HT-29 (cell line): ENCODE measurements at places on chromosomes 5 and 9. TPM values are rescaled to one million over a fixed set of nuclear protein-coding genes. Genes with fewer than 3 reads are reported as not detected.

- DNase-seq: no peak
These were observed 782.8 kb upstream of the NUDT12 start for GRCh38 chr5:104345222-104346016.

GRCh38 chr5:174120401-174121005 lies 75.0 kb downstream of the NSG2 start:
- DNase-seq: no peak

- DNase-seq: no peak
These were observed 73.1 kb upstream of the FST start for GRCh38 chr5:53407373-53407772.

- no peak for DNase-seq
These were observed 408.9 kb upstream of the DMAC1 start for GRCh38 chr9:8208465-8208864.

GRCh38 chr9:137205126-137206069 lies at the start of the genes NDOR1 and TMEM203:
Gene NDOR1, plus strand, starts transcription at chr9:137205700. Its CDS starts 78 bp downstream, at chr9:137205778.
Gene TMEM203, minus strand, starts transcription at chr9:137205648. Its CDS starts 234 bp downstream, at chr9:137205414.
- DNase-seq: peak; percentile 85

DNA sequence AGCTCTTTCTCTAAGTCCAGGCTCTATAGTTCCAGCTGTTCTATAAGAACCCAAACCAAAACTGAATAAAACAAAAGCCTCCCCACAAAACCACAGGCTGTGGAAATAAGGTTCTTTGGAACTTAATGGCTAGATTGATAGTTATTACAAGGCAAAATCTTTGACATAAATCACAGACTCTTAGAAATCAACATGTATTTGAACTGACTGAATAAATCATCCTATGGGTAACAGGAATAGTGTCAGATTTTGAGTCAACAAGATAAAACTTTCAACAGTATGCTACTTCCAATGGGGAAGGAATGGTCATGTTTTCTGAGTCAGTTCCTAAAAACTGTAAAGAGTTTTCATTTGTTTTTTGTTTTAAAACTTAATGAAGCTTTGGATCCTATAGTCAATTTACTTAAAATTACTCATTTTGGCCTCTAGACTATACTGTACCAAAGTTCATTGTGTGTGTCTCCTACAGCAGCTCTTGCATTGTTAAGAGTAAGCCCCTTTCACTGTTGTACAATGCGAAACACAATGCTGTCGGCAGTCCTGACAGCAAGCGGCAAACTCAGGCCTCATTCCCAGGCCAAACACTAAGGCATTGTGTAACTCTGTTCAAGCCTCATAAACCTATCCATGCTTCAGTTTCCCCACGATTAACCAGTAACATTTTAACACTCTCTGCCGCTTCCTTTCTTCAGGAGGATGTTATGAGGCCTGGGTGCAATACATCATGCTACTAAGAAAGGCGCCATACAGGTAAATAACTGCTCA lies 134.1 kb downstream of the ARL15 start:
- no peak for DNase-seq

DNA sequence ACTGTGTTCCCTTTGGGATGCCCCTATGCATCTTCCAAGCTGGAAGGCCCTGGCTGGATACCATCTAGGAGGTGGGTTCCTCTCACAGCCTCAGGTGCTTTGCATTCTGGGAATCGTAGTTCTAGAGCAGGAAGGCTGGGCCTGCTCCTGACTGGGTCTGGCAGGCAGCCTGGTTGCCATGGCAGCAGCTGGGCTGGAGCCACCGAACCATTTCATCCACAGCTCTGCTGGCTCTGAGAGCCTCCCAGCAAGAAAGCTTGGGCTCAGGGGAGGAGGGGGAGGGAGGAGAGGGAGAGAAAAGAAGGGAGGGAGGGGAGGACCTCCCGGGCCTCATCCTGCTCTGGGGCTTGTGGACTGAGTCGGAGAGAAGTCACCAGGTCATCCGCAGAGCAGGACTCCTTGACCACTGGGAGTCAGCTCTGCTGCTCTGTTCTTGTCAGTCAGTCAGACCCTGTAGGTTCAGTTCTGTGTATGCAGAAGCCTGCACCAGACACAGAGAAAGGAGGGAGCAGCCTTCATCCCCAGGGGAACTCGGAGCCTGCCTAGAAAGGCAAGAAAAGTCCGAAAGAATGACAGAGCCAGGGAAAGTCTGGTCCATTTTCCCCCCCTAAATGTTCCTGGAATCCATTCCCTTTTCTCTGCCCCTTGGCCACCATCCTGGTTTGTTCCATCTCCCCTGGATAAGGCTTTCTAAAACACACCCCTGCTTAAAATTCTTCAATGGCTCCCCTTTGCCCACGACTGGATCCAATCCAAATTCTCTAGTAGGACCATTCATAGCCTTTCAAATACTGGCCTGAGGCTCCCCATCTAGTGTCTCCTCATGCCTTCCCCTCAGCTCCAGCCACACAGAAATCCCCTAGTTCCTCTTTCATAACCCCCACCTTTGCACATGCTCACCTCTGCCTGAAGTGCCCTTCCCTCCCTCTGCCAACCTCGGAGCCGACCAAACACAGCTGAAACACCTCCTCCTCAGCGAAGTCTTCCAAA lies 65.4 kb upstream of the ARAP3 start:
- peak; percentile 49 for DNase-seq

DNA sequence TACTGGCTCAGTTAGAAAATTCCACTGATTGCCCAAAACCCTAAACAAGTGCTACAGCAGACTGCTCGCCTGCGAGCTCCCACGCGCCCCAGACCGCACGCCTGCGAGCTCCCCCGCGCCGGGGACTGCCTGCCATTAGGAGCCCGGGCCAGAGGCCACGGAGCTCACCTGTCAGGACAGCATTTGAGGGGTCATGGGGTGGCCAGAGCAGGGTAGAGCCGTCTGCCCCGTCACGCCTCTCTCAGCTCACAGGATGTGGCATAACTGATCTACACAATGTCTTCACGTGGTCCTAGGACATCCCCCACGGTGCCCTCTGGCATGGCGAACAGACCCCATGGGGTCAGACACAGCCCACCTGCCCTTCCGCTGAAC lies 29.1 kb upstream of the LRRC14B start:
- no peak for DNase-seq

DNA sequence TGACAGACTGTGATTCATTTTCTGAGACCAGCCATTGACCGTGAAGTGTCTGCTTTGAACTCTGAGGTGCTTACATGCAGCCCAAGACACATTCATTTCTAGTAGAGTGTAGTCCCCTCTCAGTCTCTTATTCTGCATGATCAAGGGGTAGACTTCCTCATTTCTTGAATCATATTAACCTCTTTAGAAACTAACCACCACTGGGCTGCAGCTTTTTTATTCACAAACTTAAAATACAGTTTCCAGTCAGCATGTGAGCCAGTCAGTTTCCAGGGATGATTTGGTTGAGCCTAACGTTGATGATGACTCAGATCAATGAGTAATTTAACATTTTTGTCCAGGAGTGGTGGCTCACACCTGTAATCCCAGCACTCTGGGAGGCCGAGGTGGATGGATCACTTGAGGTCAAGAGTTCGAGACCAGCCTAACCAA lies 59.2 kb downstream of the OTULIN start:
- DNase-seq: no peak

- DNase-seq: no peak
These were observed 83.1 kb downstream of the COL27A1 start for GRCh38 chr9:114238472-114238871.

Gene RFESD
- 0.03 TPM in 1 of 2 replicates, not detected in the other for total RNA-seq

Gene RGS14
- total RNA-seq: 48.9 and 58.3 TPM in 2 replicates

Gene DOCK2
- not detected in 2 replicates for total RNA-seq

Gene PCDHGB2
- total RNA-seq: 0.26 TPM in 1 of 2 replicates, not detected in the other

Gene FAM151B
- total RNA-seq: 1.5 and 1.6 TPM in 2 replicates

Gene CCL21
- not detected in 2 replicates for total RNA-seq

Gene RNF183
- 6.1 and 7.1 TPM in 2 replicates for total RNA-seq

Gene COL15A1
- total RNA-seq: not detected in 2 replicates
